ENCODE measurements at places on chromosomes 7 and 10. TPM values are rescaled to one million over a fixed set of nuclear protein-coding genes. Genes with fewer than 3 reads are reported as not detected.

The ZPBP gene
- total RNA-seq = not detected

The MSMB gene
- not detected for total RNA-seq

The AEBP1 gene
- total RNA-seq = 15.5 TPM

The SEMA3C gene
- 127 TPM for total RNA-seq

The CALHM3 gene
- total RNA-seq = not detected

The KIF11 gene
- total RNA-seq = 3.4 TPM

The MYH16 gene
- total RNA-seq = not detected

The NRCAM gene
- 0.14 TPM for total RNA-seq

The MCM10 gene
- 1.2 TPM for total RNA-seq

The VGF gene
- 0.14 TPM for total RNA-seq

The VAX1 gene
- total RNA-seq = not detected

The PPIF gene
- total RNA-seq = 22.6 TPM

The CARD11 gene
- 0.43 TPM for total RNA-seq

The FAM241B gene
- total RNA-seq = not detected

The OPN4 gene
- total RNA-seq = not detected

The POLR2J gene
- 39.7 TPM for total RNA-seq

The POLR3A gene
- total RNA-seq = 13.0 TPM

The NPY4R2 gene
- 0.28 TPM for total RNA-seq

The TAS2R3 gene
- 0.85 TPM for total RNA-seq

The IL6 gene
- 40.0 TPM for total RNA-seq

The ACSM6 gene
- not detected for total RNA-seq

The PLEKHS1 gene
- 0.09 TPM for total RNA-seq

The SPDYE16 gene
- total RNA-seq = not detected
